ENCODE measurements at places on chromosomes 7 and 10.

GRCh38 chr7:24192053-24192452 is 91.9 kb upstream of the NPY start:
- no peak for DNase-seq

DNA sequence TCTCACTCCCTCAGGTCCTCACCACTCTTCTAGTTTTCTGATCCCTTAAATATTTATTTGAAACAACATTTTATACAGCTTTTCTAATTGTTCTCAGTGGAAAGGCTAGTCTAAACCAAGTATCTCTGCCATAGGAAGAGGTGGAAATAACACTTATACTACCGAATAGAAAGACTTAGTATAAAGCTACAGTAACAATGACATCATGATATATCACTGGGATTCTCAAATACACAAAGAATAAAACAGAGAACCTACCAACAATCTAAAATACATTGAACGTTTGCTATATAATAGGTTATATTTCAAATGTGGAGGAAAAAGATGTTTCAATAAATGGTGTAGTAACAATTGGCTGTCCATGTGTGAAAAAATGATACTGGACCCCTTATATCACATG is 142.9 kb downstream of the KMT2C start:
- no peak for DNase-seq

DNA sequence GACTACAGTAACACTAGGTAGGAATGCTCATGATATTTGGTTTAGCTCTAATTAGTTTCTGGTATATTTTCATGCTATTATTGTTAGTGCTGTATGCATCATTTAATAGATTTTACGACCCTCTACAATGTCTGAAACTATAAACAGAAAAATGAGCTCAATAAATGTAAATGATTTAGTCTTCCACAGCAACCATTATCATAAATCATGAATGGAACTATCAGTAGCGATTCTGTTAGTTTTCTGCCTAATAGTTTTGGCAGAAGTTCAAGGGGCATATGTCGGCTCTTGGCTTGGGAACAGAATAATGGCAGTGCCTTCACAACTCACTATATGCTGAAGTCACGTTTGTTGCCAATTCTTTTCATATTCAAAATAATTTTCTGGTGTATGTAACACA is 494.8 kb downstream of the PARD3 start:
- DNase-seq = no peak

DNA sequence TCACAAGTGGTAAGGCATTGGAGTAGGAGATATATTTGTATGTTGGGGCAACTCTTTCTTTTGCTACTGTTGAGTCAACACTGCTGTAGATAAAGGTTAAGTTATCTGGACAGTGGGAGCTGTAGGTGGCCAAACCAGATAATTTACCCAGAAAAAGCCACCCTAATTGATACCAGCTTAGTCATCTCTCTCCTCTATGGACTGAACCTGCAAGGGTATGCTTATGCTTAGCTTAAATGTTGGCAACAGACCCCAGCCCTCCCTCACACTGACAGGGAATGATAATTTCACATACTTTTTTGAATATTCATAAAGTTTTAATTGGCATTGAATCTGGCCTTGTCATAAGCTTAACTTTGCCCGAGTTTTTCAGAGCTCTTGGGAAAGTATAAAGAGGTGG is 66.3 kb downstream of the CREB5 start:
- no peak for DNase-seq

- DNase-seq = peak; percentile 83
Observed at GRCh38 chr7:132390705-132391104, 185.6 kb downstream of the PLXNA4 start.

- DNase-seq = no peak
Observed at GRCh38 chr10:48389272-48389671, 82.8 kb downstream of the MAPK8 start.

GRCh38 chr7:112104120-112104519 is 102.1 kb downstream of the DOCK4 start:
- DNase-seq = no peak

GRCh38 chr10:76155961-76156360 is 724.5 kb downstream of the LRMDA start:
- DNase-seq = no peak

DNA sequence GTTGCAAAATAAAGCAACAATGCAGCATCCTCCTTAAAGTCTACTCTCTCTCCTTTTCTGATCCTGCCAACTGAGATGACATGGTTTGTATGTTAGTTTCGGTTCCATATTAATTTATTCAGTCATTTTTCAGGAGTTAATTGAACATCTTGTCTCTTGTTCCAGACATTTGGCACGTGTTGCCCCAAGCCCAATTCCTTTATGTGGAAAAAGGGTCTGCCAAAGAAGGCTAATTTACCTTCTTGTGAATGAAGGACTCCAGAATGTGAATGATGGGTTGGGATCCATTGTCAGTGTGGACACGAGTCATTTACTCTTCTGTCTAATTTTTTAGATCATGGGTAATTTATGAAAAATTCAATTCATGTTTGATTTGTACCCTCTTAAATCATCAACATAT is 350.9 kb upstream of the LRGUK start:
- no peak for DNase-seq

DNA sequence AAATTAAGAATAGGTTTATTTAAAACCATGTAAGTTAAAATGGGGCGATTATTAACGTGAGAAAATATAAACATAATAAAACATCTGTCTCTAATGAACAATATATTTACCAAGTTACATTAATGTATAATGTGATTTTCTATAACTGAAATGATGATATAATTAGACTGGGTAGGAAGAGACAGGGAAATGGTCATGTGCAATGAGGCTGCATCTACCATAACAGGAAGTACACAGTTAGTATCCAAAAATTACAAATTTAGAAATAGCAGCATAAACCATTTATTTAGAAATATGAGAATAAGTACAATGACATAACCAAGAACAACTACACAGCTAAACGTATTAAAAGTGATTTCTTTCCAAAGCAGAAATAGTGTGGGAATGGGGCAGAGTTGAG is 25.8 kb upstream of the BET1 start:
- DNase-seq = peak; percentile 62

DNA sequence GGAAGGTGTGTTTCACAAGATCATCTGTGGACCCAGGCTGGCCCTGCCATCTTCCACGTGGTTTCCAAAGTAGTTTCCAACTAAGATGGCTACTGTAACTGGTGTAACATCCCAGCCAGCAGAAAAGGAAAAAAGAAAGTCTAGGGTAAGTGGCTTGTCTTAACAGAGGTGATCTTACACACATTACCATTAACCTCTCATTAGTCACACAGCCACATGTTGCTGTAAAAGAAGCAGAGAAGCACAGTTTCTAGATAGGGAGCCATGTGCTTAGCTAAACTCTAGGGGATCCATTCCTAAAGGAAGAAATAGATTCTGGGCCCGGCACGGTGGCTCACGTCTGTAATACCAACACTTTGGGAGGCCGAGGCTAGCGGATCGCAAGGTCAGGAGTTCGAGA is 54.3 kb downstream of the ZNF438 start:
- DNase-seq = no peak

DNA sequence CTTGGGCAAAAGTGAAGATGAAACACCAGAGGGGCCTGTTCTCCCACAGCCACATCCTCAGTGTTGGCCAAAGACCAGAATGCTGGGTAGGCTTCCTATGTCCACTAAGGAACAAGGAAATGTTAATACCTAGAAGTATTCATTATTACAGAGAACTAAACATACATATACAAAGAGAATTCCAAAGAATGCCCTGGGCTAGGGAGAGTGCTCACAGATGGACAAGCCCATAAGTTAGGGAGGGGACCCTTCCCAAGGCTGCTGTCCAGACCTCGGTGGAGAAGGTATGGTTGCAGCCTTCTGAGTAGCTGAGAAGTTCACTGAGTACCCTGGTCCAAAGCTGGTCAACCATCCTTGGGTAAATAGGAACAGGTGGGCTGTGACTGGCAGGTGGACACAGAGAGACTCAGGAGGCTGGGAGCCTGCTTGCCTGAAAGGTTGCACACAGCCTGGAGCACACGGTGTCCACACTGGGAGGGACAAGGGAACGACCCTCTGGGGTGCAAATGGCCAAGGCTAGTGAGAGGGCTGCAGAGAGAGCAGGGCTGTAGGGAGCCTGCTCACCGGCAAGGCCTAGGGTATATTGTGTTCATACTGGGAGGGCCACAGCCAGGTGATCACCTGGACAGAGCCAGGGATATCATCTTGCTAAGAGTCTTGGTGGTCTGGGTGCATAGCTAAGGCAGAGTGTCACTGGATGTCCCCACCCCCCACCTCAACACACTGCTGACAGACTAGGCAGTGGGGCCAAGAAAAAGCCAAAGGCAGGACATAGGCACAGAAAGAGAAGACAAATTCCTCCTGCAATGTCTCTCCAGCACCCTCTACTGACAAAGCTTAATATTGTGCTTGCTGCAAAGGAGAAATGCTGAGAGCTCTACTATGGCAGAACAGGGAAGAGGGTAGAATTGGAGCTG is 40.3 kb downstream of the CPVL start:
- peak; percentile 85 for DNase-seq

DNA sequence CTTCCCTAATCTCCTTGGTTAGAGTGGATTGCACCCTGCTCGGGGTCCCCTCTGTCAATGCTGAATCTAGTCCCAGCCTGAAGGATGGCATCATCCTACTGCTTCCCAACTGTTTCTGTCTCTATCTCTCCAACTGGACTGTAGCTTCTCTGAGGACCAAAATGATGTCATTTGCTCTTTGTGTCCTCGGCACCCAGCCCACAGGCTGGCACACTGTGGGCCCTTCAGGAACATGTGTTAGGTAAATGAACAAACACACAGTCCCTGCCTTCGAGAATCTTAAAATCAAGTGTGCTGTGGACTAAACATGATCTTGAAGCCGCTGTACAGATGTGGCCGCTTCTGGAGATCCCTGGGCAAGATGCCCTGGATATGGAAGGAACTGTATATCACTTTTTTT is 5.0 kb upstream of the CDH23 start:
- DNase-seq = no peak

GRCh38 chr10:16686054-16686902 is 130.9 kb downstream of the RSU1 start:
- DNase-seq = no peak

- DNase-seq = peak; percentile 23
Observed at GRCh38 chr7:2245883-2246675, 4.1 kb downstream of the NUDT1 start.

- peak; percentile 54 for DNase-seq
Observed at GRCh38 chr7:50274361-50274760, 30.2 kb upstream of the IKZF1 start.

DNA sequence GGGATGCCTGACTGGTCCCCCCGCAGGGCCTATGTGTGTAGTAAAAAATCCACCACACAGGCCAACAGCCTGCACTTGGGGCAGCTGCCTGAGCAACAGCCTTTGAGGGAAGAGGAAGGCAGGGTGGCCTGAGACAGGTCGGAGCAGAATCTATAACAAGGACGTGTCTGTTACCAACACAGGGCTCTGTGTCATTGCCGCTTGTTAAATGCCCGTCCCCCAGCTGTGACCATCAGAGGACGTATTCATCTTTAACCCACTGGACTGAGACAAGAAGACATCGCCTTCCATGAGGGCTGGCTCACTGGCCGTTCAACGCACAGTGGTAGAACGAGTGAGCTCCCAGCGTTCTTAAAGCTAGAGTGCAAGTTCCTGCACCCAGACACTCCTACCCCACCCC is 7.8 kb downstream of the PDIA4 start:
- DNase-seq = no peak

GRCh38 chr10:6579904-6580278 is at the start of gene PRKCQ:
Gene PRKCQ (minus strand): TSS chr10:6580276. CDS start chr10:6515135, 65,141 bp downstream.
- DNase-seq = no peak

GRCh38 chr10:117432866-117433265 is 57.6 kb upstream of the PDZD8 start:
- no peak for DNase-seq

DNA sequence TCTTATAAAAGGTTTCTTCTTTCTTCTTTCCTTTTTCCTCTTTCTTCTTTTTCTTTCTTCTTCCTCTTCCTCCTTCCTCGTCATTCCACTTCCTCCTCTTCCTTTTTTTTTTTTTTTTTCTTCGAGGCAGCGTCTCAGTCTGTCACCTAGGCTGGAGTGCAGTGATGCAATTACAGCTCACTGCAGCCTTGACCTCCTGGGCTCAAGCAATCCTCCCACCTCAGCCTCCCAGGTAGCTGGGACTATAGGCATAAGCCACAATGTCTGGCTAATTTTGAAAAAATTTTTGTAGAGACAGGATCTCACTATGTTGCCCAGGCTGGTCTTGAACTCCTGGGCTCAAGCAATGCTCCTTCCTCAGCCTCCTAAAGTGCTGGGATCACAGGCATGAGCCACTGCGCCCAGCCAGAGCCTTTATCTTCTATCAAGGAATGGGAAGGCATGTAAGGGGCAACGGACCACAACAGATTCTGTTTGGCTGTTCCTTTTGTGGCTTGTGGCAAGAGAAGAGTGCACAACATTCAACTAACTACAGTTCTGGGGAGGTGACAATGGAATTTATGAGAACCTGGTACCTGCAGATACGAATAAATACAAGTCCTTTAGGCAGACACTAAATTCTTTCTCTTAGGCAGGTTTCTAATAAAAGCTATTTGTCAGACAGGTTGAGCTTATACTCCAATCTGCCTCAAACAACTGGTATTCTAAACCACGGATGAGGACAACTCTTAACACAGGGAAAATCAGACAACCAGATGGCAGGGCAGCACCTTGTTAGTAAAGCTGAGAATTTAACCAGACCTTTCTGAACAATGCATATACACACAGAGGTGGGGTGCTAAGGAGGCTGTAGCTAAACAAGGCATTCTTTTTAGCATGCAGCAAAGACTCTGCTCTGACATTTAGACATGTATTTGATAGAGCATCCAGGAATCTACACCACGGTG is 100.3 kb downstream of the DOCK4 start:
- DNase-seq = no peak

- peak; percentile 75 for DNase-seq
Observed at GRCh38 chr7:116899308-116899707, 36.9 kb downstream of the CAPZA2 start.

DNA sequence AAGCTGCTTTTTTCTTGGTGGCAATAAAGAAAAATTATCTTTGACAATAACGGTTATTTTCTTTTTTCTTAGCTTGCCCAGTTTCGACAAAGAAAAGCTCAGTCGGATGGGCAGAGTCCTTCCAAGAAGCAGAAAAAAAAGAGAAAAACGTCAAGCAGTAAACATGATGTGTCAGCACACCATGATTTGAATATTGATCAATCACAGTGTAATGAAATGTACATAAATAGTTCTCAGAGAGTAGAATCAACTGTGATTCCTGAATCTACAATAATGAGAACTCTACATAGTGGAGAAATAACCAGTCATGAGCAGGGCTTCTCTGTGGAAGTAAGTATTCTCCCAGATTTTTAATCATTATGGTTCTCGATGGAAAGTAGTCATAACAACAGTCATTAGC is 33.0 kb downstream of the AKAP9 start:
- no peak for DNase-seq

GRCh38 chr7:126150278-126150958 is 1102.3 kb downstream of the GRM8 start:
- no peak for DNase-seq
